ENCODE measurements at places on chromosomes 3 and 15.

DNA sequence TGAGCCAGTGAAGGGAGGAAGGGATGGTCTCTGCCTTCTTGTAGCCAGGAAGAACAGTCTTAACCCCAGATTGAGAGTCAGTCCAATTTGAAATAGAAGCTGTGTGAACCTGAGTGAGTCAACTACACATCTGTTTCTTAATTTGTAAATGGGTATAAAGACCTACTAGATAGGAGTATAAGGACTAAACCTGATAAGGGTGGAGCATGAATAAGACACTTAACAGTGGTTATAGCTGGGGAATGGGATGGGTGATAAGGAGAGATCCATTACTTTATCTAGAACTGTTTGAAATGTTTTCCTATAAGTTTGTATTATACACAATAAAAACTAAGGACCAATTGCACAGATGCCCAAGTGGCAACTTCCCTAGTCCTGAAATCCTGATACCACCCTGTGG is 1.4 kb downstream of the MAN2C1 start:
- DNase-seq = no peak

GRCh38 chr3:3013317-3014052 is 96.7 kb downstream of the IL5RA start:
- DNase-seq = no peak

- no peak for DNase-seq
Observed at GRCh38 chr3:31922962-31923361, 58.1 kb downstream of the OSBPL10 start.

GRCh38 chr3:38564631-38565338 is 68.6 kb downstream of the EXOG start:
- DNase-seq = no peak

GRCh38 chr3:56680054-56680580 is 2.9 kb downstream of the TASOR start:
- DNase-seq = no peak

GRCh38 chr3:152258448-152259393 is 10.0 kb upstream of the MBNL1 start:
- no peak for DNase-seq

- no peak for DNase-seq
Observed at GRCh38 chr3:11953350-11953749, 50.8 kb upstream of the SYN2 start.

DNA sequence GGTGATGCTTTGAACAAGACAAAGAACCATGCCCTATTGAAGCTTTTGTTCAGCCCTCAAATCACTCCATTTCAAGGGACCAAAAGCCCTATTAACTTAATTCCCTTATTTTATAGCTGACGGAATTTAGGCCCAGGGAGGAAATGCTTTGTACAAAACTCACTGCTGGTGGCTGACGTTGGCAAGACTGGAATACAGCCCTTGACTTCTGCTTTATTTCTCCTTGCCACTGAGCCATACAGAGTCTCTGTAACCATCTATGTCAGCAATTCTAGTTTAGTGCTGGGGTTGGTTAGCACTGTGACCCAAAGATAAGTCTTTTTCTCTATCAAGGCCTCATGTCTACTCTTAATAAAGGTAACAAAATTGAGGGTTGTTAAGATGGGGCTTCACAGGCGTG is 316.1 kb upstream of the TPRG1 start:
- no peak for DNase-seq

DNA sequence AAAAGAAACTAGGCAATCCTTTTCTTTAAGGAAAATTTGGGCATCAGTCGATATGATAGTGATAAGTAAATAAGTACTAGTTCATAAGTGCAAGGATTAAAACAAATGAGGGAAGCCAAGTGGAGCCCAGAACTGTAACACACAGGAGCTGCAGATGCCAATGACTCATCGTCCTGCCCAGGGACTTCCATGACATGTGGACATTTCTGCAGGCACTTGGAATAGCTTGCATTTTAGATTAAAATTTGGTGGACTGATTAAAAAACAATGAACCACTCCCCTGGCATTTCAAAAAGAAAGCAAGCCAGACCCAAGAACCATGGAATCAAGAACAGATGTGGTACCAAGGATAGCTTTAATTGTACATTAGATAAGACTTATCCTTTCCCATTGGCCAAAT is 2.9 kb downstream of the SAMD7 start:
- no peak for DNase-seq

GRCh38 chr3:187002915-187003314 is 72.6 kb downstream of the ST6GAL1 start:
- no peak for DNase-seq

DNA sequence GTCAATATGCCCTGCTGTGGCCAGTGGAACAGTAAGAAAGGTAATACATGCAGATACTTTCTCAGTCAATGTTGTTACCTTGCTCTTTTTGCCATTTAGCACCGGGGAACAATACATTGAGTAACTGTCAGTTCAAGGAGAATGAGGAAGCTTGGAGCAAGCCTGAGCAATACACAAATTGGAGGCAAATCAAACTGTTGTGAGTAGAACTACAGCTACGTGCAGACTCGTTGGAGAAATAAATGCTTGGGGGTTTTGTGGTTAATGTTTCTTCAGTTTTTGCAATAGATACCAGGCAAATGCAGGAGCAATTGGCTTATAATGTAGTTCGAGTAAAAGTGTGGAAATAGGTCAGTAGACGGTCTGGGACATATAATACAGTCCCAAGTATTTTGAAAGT is 587.3 kb upstream of the ROBO1 start:
- no peak for DNase-seq

DNA sequence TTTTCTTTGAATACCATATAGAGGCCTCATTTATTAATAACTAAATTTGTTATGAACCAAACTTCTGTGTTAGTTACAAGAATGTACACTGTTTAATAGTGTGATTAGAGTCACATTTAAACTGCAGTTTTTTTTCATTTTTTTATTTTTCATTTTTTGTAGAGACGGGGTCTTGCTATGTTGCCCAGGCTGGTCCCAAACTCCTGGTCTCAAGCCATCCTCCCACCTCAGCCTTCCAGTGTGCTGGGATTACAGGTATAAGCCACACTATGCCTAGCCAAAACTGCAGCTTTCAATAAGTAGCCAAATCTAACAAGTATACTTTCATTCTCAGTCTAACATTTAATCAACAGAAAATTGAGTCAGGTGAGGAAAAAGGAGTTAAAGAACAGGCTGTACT is 10.2 kb upstream of the ATP11B start:
- DNase-seq = no peak

DNA sequence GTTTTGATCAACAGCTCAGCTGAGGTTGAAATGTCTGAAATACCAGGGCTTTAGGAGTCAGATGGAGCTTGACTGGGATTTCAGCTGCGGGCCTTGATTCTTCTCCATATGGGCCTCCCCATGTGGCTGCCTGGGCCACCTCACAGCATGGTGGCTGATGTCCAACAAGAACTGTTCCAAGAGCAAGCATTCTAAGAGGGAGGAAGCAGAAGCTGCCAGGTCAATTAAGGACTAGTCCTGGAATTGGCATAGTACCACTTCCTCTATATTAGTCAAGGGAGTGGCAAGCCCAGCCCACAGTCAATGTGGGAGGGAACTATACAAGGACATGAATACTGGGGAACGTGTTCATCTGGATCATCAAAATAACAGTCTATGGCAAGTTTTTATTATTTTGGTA is 181.7 kb upstream of the ANKRD28 start:
- DNase-seq = no peak

DNA sequence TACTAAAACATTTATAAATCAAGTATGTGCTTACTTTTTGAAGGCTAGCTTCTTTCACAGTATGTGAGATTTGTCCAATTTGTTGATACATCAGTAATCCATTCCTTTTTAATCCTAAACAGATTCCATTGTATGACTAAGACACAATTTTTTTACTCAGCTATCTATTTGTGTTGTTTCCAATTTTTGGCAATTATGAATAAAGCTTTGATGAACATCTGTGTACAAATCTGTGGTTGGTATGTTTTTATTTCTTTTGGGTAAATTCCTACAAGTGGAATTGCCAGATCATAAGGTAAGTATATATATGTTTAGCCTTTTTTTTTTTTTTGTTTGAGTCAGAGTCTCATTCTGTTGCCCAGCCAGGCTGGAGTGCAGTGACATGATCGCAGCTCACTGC is 56.2 kb upstream of the VEPH1 start:
- DNase-seq = no peak

GRCh38 chr3:124633524-124633923 is 96.7 kb upstream of the UMPS start:
- DNase-seq = no peak
